ENCODE measurements at places on chromosomes 3 and 15.

DNA sequence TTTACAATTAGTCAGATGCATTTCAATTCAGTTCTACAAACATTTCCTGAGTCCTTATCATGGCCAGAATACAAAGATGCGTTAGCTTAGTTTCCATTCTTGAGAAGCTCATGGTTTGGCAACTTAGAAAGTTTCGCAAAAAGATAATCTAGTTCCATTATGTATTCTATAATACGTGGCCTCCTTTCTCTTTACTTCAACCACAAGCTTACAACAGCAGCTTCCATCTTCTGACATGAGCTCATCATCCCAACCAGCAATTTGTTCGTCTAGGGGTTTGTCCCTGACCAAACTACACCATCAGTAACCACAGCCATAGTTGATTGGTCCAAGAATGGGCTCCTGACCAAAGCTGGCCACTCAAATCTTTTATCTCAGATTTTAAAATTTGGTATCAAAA is 267.6 kb upstream of the TBC1D5 start:
- no peak for DNase-seq

- no peak for DNase-seq
These were observed 36.5 kb downstream of the RAF1 start for GRCh38 chr3:12627370-12627769.

- DNase-seq = no peak
These were observed 26.8 kb downstream of the FBXW12 start for GRCh38 chr3:48398701-48399386.

DNA sequence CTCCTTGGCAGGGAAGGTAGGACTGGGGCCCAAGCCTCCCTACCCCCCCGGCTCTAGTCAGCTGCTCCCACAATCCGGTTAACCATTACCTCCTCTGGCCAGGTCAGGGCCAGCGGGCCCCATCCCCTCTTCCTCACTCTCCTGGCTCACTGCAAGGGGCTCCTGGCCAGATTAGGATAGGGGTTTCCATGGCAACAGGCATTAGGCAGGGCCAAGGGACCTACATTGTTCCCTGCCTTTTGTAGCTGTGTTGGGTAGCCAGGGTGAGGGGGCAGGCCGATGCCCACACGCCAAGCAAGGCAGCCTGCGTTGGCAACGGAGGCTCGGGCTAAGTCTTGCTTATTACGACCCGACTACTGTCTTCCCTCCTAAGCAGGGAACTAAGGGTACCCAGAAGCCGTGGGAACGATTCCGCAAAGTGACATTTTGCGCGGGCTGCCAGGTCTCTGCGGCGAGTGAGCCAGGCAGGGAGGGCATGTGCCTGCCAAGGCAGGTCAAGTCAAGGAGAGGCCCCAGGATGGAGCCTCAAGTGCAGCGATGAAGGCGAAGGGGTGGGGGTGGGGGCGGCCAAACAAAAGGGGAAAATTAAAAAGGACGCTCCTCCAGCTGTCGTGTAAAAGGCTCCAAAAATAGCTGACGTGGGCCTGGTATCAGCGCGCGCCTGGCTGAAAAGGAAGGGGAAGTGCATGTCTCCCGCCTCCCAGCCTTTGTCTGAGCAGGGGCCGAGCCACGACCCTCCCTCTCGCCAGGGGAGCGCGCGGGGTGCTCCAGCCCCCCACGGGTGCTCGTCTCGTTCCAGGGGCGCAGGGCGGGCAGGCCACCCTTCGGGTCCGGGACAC is 919 bp downstream of the IDH2 start:
- no peak for DNase-seq

- DNase-seq = no peak
These were observed 10.0 kb downstream of the WWTR1 start for GRCh38 chr3:149647812-149648211.

DNA sequence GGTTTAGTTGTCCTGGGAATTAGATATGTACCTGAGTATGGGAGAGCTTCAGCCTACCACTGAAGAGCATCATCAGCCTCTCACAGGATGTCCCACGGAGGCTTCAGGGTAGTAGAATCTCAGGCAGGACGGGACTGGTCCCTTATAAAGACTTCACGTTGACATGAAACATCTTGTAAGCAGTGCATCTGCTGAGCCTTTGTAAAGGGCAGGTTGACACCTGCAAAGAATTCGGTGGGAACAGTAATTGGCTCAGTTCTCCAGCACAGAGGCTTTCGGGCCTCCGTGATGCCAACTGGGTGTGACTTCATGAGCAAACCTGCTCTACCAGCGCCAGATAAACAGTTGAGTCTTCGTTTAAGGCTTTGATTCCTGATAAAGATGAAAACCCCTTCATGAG is 26.9 kb upstream of the AVEN start:
- no peak for DNase-seq

Data from activated T-cell treated with anti-CD3 and anti-CD28 coated beads for 4 hours (primary cell).